Activated CD4-positive, alpha-beta memory T cell treated with anti-CD3 and anti-CD28 coated beads for 36 hours (primary cell): ENCODE measurements at places on chromosomes 13 and 19.

DNA sequence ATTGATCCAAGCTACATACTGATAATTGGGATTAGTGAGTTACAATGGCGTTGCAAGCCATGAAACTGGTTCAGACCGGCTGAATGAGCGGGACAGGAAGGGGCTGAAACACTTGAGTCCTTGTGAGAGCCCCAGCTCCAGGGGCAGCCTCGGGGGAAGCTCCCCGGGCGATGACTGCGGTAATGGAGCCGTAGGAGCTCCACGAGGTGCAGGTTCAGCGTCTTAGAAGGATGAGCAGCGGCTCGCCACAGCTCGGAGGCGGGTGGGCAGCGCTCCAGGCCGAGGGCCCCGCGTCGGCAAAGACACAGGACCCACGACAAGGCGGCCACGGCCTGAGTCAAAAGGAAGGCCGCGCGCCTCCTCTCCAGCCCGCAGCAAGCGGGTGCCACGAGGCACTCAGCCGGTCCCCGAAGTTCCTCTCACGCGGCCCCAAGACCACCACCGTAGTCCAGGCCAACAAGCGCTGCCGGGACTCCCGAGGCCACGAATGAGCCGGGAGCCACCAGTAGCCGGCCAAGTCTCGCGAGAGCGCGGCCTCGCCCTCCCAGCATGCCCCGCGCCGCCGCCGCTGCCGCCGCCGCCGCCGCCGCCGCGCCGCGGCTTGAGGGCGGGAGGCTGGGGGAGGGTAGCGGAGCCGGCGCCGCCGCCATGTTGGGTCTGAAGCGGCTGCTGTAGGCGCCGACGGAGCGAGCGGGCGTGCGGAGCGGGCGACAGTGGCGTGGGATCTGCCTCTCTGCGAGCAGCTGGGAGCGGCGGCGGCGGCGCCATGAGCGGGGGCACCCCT lies at the start of gene LSM14A:
LSM14A (plus strand) TSS at position 628 of the 784 bp plus-strand sequence; CDS start at position 767, 139 bp downstream.
- DNase-seq = peak; percentile 93

DNA sequence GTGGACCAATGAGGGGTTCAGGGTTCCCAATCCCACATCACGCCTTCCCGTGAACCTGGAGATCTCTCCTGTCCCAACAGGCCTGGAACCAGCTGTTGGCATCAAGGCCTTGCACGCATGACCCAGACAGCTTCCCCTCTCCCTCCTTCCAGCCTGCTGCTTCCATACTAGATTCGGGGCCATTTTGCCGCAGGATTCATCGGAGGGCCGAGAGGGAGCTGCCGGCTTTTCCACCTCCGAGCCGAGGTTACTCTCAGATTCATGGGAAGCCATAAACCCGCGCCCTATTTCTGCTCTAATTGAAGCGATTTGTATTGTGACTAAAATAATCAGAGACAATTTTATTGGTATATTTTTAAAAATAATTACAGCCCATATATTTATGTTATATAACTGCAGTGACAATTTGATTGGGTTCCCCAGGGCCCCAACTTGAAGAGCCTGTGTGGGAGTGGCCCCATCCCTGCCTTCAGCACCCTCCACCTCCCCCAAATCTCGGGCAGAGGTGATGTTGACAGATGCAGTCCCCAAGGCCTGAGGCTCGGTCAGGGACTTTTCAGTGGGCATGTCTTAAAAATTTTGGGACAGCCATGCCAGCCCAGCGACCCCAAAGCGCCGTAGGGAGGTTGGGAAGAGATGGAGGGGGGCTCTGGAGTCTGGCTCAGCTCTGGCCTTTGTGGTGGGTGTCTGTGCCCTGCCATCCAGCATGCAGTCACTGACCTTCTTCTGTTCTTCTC lies 30.8 kb upstream of the PEPD start:
- DNase-seq = no peak

DNA sequence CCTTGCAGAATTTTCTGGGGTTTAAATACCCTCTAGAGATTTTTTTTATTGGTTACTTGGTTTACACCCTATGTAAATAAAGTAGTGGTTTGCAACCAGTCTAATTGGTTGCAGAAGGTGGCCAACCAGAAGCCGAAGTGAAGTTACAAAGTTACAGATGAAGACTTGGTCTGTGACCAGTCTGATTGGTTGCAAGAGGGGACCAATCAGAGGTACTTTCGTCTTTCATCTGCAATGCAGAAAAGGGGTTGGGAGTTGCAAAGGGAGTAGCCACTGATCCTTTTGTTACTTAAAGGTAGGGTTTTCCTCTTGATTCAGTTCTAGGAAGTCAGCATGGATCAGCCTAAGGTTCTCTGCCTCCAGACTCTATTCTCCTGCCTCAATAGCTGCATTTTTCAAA lies 48.8 kb upstream of the CHST8 start:
- DNase-seq = no peak

DNA sequence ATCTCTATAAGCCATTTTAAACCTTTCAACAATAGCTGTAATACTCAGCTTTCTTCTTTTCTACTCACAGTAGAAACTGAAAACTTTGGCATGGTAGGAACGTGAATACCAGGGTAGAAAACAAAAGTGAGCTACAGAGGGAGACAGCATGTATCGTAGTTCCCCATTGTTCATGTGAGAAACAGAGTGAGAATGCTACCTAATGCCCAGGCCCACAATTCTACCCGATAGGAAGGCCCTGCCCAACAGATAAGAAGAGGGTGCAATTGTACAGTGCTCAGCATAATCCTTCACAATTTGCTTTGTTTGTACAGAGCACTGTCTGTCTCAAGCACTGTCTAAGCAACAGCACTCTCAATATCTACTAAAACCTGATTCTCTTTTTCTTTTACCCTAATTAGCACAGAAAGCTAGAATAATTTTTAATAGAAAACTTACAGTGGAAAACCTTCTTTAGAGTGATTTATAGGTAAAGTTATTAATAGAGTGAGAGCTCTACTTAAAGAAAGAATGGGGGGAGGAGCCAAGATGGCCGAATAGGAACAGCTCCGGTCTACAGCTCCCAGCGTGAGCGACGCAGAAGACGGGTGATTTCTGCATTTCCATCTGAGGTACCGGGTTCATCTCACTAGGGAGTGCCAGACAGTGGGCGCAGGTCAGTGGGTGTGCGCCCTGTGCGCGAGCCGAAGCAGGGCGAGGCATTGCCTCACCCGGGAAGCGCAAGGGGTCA lies 322.3 kb downstream of the EFNB2 start:
- DNase-seq = no peak

- no peak for DNase-seq
Observed at GRCh38 chr13:35684432-35684831, 207.9 kb upstream of the MAB21L1 start.

DNA sequence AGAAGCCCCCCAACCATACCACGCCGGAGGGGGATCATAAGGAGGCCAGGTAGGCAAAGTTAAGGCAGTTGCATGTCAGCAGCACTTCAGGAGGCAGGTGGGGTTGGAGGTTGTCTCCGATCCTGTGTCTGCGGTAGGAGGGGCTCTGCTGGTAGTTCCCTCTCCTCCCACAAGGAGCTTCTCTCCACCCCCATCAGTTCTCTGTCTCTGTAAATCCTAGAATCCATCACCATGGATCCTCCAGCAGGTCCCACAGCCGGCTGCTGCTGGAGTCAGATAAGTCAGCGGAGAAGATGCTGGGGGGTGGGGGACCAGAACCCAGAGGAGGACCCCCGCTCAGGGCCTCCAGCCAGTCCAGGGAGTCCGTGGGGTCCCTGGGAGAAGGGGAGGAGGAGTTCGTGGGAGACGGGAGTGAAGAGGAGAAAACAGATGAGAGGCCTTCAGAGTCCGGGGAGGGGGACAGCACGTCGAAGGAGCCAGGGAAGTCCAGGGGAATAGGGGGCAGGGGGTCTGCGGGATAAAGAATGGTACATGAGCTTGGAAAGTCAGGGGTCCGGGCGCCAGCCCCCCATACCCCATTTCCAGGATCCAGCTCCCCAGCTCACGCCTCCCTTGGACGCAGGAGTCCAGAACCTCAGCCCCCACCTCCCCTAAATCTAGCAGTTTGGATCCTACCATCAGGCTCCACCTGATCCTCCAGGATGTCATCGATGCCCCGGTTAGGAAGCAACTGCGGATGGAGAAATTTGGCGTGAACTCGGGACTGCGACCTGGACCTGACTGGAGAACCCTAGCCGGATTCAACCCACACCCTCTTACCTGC lies 6.3 kb downstream of the MAMSTR start:
- DNase-seq = no peak

DNA sequence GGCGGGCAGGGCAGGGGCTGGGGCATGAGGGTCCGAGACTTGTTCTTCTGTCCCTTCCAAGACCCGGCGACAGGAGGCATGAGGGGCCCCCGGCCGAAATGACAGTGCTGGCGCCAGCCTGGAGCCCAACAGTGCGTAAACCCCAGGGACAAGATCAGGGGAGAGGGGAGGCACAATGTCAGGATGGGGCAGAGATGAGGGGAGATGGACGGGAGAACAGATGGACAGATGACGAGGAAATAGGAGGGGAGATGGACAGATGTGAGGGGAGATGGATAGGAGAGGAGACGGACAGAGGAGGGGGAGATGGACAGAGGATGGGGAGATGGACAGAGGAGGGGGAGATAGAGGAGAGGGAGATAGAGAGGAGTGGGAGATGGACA lies 518 bp downstream of the FLT3LG start:
- no peak for DNase-seq

GRCh38 chr19:52231154-52231910 lies 38.1 kb upstream of the ZNF766 start:
- DNase-seq = no peak

- DNase-seq = peak; percentile 73
Observed at GRCh38 chr19:45591004-45591637, 6.5 kb upstream of the OPA3 start.

GRCh38 chr19:52398081-52398441 lies 412 bp downstream of the ZNF528 start:
- peak; percentile 13 for DNase-seq

DNA sequence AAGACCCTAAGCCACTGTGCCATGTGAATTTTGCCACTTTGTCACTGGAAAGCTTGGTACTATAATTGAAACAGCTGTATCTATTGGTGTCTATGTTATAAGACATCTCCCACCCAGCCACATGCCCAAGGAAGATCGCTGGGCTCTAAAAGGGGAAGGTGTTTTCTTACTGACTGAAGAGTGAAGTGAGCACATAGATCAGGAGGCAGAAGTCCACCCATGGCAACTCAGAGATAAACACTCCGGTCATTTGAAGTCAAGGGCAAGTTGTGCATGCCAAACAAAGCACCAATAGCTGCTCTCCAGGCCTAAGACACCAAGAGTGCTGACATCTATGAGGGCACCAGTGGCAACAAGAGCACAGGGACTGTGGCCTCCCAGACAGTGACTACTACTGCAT lies 153.8 kb downstream of the KCTD12 start:
- no peak for DNase-seq

GRCh38 chr13:98878486-98879126 lies 99.3 kb downstream of the DOCK9 start:
- no peak for DNase-seq

DNA sequence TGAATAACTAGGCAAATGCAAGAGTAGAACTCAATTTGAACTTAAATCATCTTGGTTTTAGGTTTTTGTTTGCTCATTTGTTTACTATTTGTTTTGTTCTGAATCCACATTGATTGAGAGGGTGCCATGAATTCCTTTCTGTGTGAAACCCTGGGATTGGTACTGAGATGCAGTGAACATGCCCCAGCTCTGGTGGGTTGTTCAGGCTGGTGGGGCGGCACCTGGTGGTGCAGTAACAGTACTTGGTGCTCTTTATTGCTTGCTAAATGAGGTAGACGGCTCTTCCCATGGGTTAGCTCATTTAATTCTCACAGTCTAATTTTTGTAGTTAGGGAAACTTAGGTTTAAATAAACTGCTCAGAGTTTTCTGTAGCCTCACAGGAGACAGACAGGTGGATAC lies 48.4 kb downstream of the WASF3 start:
- no peak for DNase-seq

GRCh38 chr19:51904331-51905165 lies at the start of gene ZNF649:
ZNF649 (minus strand) TSS chr19:51905017; CDS start chr19:51900107, 4,910 bp downstream.
- peak; percentile 88 for DNase-seq

DNA sequence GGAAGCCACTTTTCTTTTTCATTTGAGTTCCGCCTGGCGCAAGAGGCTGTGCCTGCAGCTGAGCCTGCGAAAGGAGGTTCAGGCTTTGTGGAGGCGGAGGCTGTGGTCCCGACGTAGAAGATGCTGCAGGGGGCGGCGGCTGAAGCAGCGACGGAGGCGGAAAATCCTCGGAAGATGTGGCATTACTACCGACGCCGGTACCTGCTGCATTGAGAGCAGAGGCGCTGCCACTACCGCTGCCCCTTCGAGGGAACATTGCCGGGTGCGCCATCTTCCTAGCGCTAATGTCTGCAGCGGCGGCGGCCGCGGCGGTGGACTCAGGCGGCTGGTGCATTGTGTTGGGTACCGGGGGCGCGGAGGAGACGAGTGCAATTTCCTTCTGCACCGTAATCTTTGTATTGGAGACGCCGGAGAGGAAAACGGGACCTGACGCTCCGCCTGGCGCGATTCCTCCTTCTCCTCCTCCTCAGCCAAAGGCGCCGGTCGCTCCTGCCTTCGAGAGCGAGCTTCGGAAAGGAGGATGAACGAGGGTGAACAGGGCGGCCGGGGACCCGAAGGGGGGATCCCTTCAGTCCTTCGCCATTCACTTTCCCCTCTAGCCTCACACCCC lies at the start of gene TSC22D1:
TSC22D1 (minus strand) TSS at position 590 of the 610 bp plus-strand sequence; CDS start at position 334, 256 bp downstream.
- peak; percentile 74 for DNase-seq

DNA sequence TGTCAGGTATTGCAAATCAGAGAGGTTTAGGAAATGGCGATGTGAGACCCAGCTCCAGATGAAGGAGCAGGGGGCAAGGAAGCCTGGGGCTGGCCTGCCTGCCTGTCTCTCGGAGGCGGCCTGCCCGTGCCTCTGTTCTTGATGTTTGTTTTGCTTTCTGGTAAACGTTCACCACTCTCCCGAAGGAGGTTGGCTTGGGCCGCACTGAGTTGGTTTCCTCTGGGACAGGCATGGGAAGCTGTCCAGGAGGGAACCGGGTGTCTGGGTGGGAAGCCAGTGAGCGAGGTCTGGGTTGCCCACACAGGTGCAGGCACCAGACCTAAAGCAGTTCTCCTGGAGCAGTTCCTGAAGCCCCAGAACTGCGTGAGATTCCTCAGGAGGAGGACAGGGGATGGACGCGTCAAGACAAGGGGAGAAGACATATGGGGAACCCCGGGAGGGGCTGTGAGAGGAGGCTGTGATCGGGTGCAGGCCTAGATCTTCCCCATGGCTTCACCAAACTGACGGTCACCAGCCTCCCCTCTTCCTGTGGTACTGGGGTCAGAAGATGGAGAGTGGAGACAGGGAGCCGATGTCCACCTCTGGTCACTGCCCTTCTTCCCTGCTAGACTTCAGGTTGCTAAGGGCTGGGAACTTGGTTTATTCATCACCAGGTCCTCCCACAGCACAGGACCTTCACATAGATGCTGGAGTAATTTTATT lies 15.2 kb downstream of the COL4A2 start:
- DNase-seq = no peak
